Ureter (tissue), 1 donor: ENCODE measurements at places on chromosomes 6 and 20. TPM values are rescaled to one million over a fixed set of nuclear protein-coding genes. Genes with fewer than 3 reads are reported as not detected.

The ECT2L gene
- total RNA-seq: 0.18 TPM

The IPCEF1 gene
- total RNA-seq: 3.2 TPM

The PCK1 gene
- 0.57 TPM for total RNA-seq

The MICAL1 gene
- 54.4 TPM for total RNA-seq

The RBM24 gene
- 8.9 TPM for total RNA-seq

The CDK5RAP1 gene
- 24.9 TPM for total RNA-seq

The SLC4A11 gene
- 56.3 TPM for total RNA-seq
